Right hindlimb (tissue), 1 donor: ENCODE measurements at places on chromosomes 3 and 15.

DNA sequence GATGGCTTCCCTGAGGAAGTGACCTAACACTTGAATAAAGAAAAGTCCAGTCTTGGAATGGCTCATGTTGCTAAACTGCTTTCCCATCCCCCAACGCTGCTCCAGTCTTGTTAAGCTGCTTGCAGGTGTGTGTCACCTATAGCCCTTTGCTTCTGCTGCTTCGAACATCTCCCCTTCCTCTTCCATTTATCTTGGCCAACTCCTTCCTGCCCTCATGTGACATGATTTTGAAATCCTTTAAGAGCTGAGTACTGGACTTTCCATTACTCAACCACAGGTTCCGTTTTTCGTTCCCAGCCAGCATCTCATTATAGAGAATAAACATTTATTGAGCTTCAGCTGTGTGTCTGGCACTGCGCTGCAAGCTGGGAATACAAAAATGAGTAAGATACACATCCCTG is 1.7 kb downstream of the ATG7 start:
- DNase-seq: no peak

GRCh38 chr15:81809543-81809942 is 236.3 kb downstream of the MEX3B start:
- no peak for DNase-seq

DNA sequence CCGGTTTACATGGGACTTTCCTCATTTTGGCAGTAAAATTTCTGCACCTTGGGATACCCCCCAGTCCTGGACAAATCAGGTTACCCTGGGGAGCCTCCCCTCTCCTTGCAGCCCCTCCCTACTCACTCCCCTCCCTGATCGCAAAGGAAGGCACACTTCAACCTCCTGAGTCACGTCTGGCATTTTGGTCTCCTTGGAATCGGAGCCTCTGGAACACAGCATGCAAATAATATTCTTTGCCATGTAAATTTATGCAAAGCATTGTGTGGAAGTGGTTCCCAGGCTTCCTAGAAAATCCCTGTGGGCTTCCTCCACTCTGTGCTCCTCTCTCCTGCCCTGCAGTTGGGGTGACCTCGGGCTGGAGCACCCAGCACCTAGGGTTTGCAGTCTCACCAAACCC is 11.6 kb downstream of the SCN5A start:
- no peak for DNase-seq

- no peak for DNase-seq
Observed at GRCh38 chr15:67116742-67117141, 51.3 kb downstream of the SMAD3 start.

DNA sequence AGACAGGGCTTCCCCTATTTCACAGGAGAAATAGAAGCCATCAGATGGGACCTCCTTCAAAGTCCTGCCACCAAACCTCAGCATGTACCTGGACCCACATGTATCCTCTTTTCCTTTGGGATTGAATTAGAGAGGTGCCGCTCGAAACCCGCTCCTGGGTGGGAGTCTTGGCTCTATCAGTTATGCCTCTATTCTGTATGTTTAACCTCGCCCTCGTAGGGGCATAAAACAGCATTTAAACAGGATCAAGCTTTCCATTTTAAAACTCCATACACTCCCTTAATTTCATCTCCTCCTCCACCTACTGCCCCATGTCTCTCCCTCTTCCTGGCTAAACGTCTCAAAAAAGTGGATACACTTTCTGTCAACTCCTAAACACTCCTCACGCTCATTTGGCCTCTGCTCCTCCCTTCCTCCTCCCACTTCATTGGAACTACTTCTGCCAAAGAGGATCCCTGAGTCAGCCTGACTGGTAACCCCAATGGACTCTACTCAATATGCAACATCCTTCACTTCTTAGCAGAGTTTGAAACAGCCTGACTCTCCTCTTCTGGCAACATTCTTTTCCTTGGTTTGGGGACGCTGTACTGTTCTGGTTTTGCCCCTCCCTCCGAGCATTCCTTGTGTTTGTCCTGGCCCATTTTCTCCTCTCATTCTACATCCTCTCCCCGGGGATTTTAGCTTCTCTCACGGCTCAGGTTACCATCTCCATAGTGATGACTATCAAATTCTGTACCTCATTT is 23.0 kb upstream of the MUC20 start:
- no peak for DNase-seq

DNA sequence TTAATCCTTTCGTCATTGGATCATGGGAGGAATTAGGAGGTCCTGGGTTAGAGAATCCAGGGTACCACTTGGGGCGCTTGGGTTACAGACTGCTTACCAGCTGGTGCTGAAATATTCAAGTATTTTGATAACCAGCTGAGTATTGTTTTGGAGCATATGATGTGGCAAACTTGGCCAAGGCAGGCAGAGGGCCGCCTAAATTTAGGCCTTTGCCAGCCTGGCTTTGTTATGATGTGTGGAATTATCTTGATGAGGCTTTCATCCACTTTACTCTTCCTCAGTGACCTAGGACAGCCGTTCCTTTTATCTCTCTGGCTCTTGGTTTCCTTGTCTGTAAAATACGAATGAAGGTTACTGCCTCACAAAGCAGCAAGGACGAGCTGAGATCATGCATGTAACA is 6.9 kb downstream of the COPG1 start:
- DNase-seq: no peak

DNA sequence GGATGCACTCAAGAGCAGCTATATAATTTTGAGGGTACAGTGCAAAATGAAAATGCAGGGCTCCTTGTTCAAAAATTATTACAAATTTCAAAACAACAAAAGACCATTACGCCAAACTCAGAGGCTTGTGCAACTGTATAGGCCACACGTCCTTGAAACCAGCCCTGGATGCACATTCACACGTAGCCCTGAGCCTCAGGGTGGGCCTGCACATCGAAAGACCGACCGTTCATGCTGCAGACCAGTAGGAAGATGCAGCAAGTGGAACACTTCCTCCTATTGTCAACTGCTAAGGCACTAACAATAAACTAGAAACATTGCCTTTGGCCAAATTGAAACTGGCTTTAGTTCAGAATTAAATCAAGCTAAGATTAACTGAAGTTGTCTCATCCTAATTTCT is 174.7 kb downstream of the SHOX2 start:
- no peak for DNase-seq

GRCh38 chr3:50340448-50341329 is at the start of gene RASSF1:
RASSF1 (minus strand) TSS chr3:50340836; CDS start chr3:50340805, 31 bp downstream.
- DNase-seq: peak; percentile 89

DNA sequence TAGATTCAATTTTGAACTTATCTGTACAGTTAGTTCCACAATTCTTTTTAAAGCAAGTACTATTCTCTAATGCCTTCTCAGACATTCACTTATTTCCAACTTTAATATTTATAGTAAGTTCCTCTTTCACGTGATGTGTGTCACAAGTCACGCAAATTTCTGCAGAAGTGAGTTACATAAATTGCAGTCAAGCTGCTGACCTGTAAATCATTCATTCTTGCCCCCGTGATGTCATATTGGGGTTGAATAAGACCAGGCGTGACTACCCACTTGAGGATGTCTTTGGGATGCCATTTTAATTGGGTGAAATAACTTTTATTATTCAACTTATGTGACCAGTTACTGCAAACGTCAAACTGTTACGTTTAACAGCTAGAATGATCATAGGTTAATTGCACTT is 15.1 kb downstream of the PPARG start:
- DNase-seq: no peak

- DNase-seq: no peak
Observed at GRCh38 chr3:152780553-152780952, 54.4 kb upstream of the P2RY1 start.

DNA sequence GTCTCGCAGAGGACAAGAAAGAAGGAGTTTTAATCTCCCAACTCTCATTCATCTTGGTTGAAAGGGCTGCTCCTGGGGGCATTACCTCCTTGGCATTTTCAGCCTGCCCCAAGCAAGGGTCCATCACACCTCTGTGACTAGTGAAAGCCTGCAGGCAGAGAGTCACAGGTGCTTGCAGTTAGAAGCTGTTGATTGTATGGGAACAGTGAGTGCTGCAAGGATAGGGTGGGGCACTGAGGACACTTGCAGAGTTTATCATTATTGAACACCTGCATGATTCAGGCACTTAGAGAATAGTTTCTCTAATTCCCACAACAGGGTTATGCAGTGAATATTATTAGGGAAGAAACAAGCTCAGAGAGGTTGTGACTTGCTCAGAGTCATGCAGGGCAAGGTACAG is 41.7 kb upstream of the IGF2BP2 start:
- no peak for DNase-seq

- peak; percentile 95 for DNase-seq
Observed at GRCh38 chr3:172153335-172153861, 114.0 kb downstream of the FNDC3B start.

GRCh38 chr3:32791833-32792232 is 26.0 kb upstream of the TRIM71 start:
- DNase-seq: no peak

DNA sequence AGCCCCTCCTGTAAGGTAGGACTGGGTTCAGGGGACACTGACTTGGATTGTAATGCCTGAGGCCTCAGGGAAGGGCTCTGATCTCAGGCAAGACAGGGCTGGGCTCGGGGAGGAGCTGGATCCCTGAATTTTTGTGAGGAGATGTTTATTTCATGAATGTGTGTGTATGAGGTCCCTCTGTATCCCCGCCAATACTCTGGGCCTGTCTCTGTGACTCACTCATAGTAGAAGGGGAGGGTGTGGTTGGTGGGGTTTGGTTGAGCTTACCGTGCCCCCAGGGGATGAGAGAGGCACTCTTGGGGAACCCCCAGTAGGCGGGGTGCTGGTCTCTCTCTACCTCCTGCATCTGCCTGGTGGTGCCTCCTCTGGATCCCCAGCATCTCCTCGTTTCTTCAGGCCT is 28.1 kb downstream of the RPSA start:
- DNase-seq: no peak

GRCh38 chr3:183844606-183845005 is 19.2 kb upstream of the MAP6D1 start:
- DNase-seq: no peak

GRCh38 chr3:43971486-43971885 is 270.2 kb upstream of the TOPAZ1 start:
- DNase-seq: no peak

GRCh38 chr3:134214239-134214638 is 36.4 kb downstream of the RYK start:
- no peak for DNase-seq

GRCh38 chr3:111652492-111653180 is 57.5 kb upstream of the ZBED2 start:
- no peak for DNase-seq

- DNase-seq: no peak
Observed at GRCh38 chr15:66923438-66923881, 141.9 kb upstream of the SMAD3 start.

GRCh38 chr15:88624971-88625490 is 3.9 kb downstream of the AEN start:
- DNase-seq: no peak

DNA sequence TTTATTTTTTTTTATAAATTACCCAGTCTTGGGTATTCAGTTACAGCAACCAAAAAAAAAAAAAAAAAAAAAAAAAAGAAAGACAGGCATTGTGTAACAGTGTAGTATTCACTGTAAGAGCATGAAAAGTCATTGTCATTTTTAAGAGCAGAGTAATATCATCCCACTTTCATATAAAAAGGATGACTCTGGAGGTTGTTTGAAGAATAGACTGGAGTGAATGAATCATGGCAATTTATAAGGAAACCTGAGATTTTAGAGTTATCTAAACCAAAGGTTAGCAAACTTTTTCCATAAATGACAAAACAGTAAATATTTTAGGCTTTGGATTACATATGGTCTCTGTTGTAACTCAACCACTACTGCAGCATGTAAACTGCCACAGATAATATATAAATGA is 794.9 kb downstream of the NTRK3 start:
- no peak for DNase-seq

DNA sequence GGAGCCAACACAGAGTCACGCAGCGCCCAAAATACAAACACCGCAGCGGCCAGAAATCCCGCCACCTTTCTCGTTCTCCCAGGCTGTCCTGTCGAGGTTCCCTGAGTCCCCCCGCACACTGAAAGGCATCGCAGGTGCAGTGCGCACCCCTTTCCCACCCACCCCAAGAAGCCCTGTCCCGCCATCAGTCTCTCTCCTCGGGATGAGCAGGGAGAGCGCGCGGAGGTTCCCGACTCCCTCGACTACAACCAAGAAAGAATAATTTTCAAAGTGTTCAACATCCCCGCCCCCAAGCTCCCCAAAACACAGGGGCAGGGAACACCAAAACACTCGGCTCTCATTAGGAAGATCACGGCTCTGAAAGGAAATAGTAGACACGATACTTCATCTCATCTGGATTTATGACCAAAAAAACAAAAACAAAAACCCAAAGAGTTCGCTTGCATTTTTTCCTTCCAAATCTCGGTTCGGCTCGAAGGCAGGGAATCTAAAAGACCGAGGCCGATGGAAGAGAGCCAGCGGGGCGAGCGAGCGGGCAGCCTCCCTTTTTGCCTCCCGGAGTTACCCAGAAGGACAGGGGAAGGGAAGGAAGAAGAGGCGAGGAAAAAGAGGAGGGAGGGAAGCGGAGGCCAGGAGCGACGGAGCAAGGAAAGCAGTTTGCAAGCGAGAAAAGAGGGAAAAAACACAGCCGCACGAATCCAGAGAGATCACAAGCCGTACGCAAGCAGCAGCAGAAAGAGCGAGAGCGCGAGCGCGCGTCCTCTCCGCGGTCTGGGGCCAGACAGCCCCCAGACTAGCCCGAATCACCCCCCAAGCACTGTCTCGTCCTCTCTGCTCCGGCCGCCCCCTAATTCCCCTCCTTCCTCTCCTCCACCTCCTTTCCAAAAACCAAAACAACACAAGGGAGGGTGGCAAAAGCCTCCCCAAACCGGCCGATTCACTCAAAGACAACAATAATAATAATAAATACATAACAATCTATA is 808 bp downstream of the BCL6 start:
- peak; percentile 87 for DNase-seq

- no peak for DNase-seq
Observed at GRCh38 chr15:84821501-84822021, 4.4 kb downstream of the ALPK3 start.

GRCh38 chr3:97464035-97464434 is 300.5 kb upstream of the ARL6 start:
- DNase-seq: no peak

DNA sequence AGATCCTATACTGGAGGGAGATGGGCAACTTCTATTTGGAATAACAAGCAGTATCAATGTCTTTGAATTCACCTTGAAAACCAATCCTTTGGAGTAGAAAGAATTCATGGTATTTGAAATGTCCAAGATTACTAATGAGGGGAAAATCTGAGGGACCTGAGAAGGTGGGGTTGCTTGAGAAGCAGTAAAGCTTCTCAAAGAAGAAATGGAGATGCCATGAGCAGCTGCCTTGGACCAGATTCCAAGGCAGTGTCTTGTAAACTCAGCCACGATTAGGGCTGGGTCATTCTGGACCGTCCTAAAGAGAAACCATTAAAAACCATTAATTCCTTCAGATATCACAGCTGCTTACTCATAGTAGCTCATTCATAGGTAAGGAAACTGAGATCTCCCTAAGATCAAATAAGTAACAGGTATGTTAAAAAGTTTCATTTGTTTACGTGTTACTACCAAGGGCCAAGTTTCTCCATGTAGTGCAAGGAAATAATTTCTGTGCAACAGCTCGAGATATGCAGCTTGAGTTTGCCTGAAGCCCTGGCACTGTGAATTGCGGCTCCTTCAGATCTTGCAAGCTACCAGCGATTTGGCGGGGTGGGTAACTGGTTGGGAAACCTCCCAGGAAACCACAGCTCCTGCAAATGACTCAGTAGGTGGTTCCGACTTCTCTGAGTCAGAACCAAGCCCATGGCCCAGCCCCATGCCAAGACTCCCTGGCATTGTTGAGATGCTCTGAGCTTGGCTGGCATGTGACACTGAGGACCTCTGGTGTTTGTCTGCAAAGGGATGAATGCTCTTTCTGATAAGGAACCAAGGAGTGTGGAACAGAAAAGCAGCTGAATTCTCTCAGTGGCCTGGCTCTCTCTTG is 296.8 kb downstream of the RORA start:
- no peak for DNase-seq

GRCh38 chr3:101995371-101996046 is 146.2 kb downstream of the NFKBIZ start:
- DNase-seq: no peak
